ENCODE measurements at places on chromosomes 2 and 18. TPM values are rescaled to one million over a fixed set of nuclear protein-coding genes. Genes with fewer than 3 reads are reported as not detected.

DNA sequence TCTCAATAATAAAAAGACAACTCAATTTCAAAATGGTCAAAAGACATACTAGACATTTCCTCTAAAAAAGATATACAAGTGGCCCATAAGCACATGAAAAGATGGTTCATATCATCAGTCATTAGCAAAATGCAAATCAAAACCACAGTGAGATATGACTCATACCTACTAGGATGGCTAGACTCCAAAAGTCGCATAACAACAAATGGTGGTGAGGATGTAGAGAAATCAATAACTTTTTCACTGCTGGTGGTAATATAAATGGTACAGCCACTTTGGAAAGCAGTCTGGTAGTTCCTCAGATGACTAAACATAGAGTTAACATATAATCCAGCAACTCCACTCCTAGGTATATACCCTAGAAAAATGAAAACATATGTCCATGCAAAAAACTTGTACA is 242.3 kb upstream of the NOL4 start:
- H3K27me3 ChIP-seq: no peaks in the 10 kb centered on the region
- no peaks in the 10 kb centered on the region for H3K4me1 ChIP-seq
- no peaks in the 10 kb centered on the region for H3K36me3 ChIP-seq
- no peak overlapping the region for H3K4me3 ChIP-seq
- no peak for DNase-seq

The ANKRD30B gene
- 0.10 TPM for total RNA-seq

GRCh38 chr2:62814123-62814522 is 108.6 kb downstream of the EHBP1 start:
- H3K36me3 ChIP-seq: peaks cover 9% of the 10 kb centered on the region
- peaks cover 2% of the 10 kb centered on the region for H3K27me3 ChIP-seq
- DNase-seq: peak; percentile 62
- peak overlapping the region; percentile 13 for H3K4me3 ChIP-seq
- peaks cover 76% of the 10 kb centered on the region for H3K4me1 ChIP-seq
- H3K27ac ChIP-seq: peak overlapping the region; percentile 55

The INPP4A gene
- 18.6 TPM for total RNA-seq

- H3K4me1 ChIP-seq: peaks cover 76% of the 10 kb centered on the region
- no peaks in the 10 kb centered on the region for H3K27me3 ChIP-seq
- peak overlapping the region; percentile 97 for H3K27ac ChIP-seq
- H3K36me3 ChIP-seq: no peaks in the 10 kb centered on the region
- H3K4me3 ChIP-seq: peak overlapping the region; percentile 82
- DNase-seq: peak; percentile 46
Measured at GRCh38 chr2:42951263-42951938, 159.0 kb upstream of the HAAO start.

GRCh38 chr2:6224267-6224666 is 532.1 kb downstream of the SOX11 start:
- no peak overlapping the region for H3K4me3 ChIP-seq
- no peaks in the 10 kb centered on the region for H3K27me3 ChIP-seq
- H3K4me1 ChIP-seq: no peaks in the 10 kb centered on the region
- peaks cover 4% of the 10 kb centered on the region for H3K36me3 ChIP-seq

The KYNU gene
- 0.63 TPM for total RNA-seq

GRCh38 chr18:7809455-7809854 is 242.3 kb downstream of the PTPRM start:
- peaks cover 32% of the 10 kb centered on the region for H3K4me1 ChIP-seq
- H3K4me3 ChIP-seq: no peak overlapping the region
- H3K27ac ChIP-seq: no peak overlapping the region
- DNase-seq: no peak
- peaks cover 15% of the 10 kb centered on the region for H3K36me3 ChIP-seq
- H3K27me3 ChIP-seq: no peaks in the 10 kb centered on the region

DNA sequence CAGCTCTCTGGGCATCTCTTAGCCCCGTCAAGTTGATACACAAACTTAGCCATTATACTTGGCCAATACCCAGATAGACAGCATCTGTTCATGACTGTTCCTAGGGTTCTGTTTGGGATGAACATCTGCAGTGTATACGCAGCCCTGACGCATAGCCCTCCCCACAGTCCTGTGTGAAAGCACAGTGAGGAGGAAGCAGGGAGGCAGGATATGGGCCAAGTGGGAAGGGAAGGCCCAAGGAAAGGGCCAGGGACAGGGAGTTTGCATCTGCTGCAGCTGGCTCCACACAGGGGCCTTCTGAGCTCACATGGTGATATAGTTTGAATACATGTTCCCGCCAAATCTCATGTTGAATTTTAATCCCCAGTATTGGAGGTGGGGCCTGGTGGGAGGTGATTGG is 80.2 kb downstream of the CMPK2 start:
- H3K27ac ChIP-seq: no peak overlapping the region
- no peaks in the 10 kb centered on the region for H3K36me3 ChIP-seq
- no peak overlapping the region for H3K4me3 ChIP-seq
- H3K4me1 ChIP-seq: no peaks in the 10 kb centered on the region
- no peak for DNase-seq

GRCh38 chr18:64982414-64983055 is 768.3 kb upstream of the CDH7 start:
- H3K27me3 ChIP-seq: no peaks in the 10 kb centered on the region
- DNase-seq: no peak
- H3K27ac ChIP-seq: no peak overlapping the region
- H3K36me3 ChIP-seq: no peaks in the 10 kb centered on the region

- no peaks in the 10 kb centered on the region for H3K36me3 ChIP-seq
- H3K27me3 ChIP-seq: peaks cover 18% of the 10 kb centered on the region
- no peak overlapping the region for H3K4me3 ChIP-seq
- H3K4me1 ChIP-seq: no peaks in the 10 kb centered on the region
- no peak for DNase-seq
Measured at GRCh38 chr2:119659601-119660342, 19.2 kb upstream of the TMEM177 start.

The CFC1 gene
- not detected for total RNA-seq

DNA sequence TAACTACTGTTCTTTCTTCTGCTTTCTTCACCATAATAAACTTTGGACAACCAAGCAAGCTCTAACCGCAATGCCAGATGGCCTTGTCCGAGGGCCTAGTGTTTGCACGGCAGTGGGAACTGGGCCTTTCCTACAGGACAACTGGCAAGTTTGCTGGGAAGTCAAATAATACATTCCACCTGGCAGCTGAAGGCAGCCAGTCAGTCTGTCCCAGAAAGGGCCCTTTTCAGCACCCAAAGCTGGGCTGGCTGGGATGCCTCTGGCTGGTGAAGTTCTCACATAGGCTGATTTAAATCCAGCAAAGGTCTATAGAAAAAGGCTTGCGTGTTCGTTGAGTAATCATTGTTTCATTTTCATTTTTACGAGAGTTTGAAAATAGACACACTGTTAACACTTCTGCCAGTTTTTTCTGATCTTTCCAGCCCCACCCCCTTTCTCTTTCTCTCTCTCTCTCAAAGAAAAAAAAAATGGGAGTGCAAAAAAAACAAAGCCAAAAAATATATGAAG is 110.0 kb upstream of the EPAS1 start:
- H3K4me1 ChIP-seq: peaks cover 25% of the 10 kb centered on the region
- H3K27ac ChIP-seq: peak overlapping the region; percentile 92
- peaks cover 22% of the 10 kb centered on the region for H3K36me3 ChIP-seq
- H3K27me3 ChIP-seq: no peaks in the 10 kb centered on the region

DNA sequence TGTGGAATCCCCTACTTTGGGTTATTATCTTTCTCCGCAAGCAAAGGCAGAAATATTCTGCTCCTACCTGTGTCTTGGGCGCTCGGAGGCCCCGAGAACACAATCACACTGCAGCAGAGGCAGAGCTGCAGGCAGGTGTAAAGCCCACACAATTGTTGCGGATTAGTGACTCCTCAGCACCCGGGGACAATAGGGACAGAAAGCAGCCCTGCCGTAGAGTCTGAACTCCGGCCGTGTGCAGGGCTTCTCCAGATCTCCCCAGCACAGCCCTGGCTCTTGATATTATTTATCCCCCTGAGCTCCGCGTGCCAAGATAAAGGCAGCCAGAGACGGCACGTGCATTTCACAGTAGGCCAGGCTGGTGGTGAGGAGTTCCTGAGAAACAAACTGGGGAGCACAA is 229.2 kb downstream of the EN1 start:
- no peak overlapping the region for H3K4me3 ChIP-seq
- no peak overlapping the region for H3K27ac ChIP-seq
- H3K27me3 ChIP-seq: peaks cover 13% of the 10 kb centered on the region
- no peaks in the 10 kb centered on the region for H3K4me1 ChIP-seq
- no peak for DNase-seq

The GPD2 gene
- 49.1 TPM for total RNA-seq

GRCh38 chr2:30139131-30139870 is 7.5 kb upstream of the YPEL5 start:
- peaks cover 21% of the 10 kb centered on the region for H3K4me1 ChIP-seq
- no peak overlapping the region for H3K27ac ChIP-seq
- H3K27me3 ChIP-seq: peaks cover 25% of the 10 kb centered on the region
- H3K36me3 ChIP-seq: no peaks in the 10 kb centered on the region
- DNase-seq: no peak

DNA sequence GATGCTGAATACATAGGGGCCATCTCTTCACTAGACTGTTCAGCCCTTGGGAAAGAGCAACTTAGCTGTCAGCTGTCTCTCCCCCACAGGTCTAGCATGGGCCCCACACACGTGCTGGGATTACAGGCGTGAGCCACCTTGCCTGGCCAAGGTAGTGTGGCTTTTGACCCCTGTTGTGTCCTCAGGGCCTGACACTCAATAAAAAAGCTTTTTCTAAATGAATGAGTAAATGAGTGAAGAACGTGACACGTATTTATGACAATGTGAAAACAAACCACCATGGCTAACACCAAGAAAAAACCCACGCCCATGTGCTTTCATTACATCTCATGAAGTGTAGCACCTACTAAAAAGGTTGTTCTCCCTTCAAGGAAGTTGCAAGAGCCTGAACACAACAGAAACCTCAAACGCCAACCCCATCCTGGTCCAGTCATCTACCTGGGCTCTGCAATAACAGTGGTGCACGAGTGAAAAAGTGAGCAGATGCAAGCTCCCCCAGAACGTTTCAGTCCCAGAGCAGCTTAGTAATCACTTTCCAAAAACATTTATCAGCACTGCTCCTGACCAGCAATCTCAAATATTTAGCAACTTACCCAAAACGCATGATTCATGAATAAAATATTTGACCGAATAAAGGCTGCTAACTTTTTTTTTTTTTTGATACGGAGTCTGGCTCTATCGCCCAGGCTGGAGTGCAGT is 3.4 kb downstream of the WDFY1 start:
- peaks cover 22% of the 10 kb centered on the region for H3K36me3 ChIP-seq
- peak overlapping the region; percentile 94 for H3K27ac ChIP-seq
- H3K4me1 ChIP-seq: peaks cover 60% of the 10 kb centered on the region
- no peaks in the 10 kb centered on the region for H3K27me3 ChIP-seq
- H3K4me3 ChIP-seq: peak overlapping the region; percentile 88
- peak; percentile 75 for DNase-seq

DNA sequence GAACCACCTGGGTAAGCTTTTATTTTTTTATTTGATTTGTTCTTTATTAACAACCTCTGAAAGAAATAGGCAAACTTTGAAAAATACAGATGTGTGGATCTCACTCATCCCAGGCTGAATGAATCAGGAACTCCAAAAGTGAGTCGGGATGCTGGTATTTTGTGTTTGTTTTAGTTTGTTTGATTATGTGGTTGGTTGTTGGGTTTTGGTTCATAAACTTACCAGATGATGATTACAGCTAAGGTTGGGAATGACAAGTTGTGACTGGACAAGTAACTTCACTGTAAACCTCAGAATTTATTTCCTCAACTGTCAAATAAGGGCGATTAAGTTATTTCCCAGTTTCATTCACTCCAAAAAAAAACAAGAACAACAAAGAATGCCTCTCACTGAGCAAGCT is 80.5 kb upstream of the KIF5C start:
- H3K4me1 ChIP-seq: peaks cover 23% of the 10 kb centered on the region
- H3K27me3 ChIP-seq: peaks cover 20% of the 10 kb centered on the region
- no peak overlapping the region for H3K4me3 ChIP-seq
- no peak overlapping the region for H3K27ac ChIP-seq
- DNase-seq: peak; percentile 74
- H3K36me3 ChIP-seq: peaks cover 8% of the 10 kb centered on the region
